ENCODE measurements at places on chromosomes 3 and 15.

DNA sequence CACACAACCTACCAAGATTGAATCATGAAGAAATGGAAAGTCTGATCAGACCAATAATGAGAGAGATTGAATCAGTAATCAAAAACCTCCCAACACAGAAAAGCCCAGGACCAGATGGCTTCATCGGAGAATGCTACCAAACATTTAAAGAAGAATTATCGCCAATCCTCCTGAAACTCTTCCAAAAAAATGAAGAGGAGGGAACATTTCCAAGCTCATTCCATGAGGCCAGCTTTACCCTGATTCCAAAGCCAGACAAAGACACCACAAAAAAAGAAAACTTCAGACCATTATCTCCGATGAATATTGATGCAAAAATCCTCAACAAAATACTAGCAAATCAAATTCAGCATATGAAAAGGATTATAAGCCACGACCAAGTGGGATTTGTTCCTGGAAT is 94.1 kb downstream of the SENP2 start:
- DNase-seq, result no peak

GRCh38 chr15:92930776-92931175 is 30.7 kb downstream of the CHD2 start:
- no peak for DNase-seq

- no peak for DNase-seq
These were observed 88.6 kb downstream of the RYK start for GRCh38 chr3:134161898-134162615.

DNA sequence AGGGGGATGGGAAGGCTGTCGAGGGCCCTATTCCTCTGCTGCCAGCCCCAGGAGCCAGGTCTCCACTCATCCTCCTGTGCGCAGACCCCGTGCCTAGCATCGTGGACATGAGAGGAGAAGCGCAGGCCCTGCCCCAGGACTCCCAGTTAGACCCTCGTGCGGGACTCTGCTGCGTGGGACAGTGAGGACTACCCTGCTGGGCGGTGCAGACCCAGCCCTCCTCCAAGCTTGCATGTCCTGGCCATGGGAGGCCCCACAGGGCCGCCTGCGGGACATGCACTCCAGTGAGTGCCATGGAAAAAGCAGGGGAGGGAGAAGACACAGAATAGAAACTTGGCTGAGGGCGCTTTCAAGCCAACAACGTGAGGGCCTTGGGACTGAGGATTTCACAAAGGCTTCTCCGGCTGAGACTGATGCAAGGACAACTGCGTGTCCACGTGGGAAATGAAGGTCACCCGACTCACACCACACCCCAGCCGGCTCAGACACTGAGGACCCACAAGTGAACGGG is 62.6 kb upstream of the IQSEC1 start:
- DNase-seq, result no peak

DNA sequence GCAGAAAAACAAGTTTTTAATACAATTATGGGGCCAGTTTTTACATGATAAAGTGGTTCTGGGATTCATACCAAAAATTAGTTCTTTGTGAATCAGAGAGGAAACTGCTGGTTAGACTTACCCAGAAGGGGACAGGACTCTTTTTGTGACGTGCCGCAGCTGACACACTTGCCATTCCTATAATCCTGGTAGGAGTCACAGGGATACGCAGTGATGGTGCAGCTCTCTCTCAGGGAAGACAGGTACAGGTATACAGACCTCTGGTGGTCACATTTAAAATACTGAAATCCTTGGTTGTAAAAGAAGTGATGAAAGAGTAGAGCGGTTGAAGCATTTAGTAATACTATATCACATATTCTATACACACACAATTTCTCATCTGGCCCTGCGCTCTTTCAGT is 20.2 kb upstream of the TMEM41A start:
- no peak for DNase-seq

GRCh38 chr3:128854475-128854874 is 24.9 kb upstream of the ACAD9 start:
- DNase-seq, result no peak

DNA sequence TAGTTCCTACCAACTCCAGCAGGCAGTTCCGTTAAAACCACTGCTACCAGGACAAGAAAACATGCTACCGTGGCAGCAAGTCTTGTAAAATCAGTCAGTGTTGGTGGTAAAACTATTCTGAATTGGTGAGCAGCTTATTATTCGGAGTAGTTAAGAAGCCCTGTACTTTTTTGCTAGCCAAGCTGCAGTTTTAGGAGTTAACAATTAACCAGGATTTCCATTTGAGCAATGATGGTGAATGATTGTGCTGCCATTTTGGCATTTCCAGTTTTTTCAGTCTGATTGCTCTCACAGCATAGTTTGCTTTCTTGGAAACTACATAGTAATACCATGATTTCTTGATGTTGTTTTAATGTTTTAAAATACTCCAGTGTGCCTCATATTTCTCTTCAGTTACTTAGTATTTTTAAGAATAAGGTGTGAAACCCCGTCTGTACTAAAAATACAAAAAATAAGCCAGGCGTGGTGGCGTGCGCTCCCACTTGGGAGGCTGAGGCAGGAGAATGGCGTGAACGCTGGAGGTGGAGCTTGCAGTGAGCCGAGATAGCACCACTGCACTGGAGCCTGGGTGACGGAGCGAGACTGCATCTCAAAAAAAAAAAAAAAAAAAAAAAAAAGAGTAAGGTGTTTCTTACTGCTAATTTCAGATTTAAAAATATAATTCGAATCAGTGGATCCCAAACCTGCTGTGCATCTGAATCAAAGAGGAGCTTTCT is 43.8 kb upstream of the SCAANT1 start:
- no peak for DNase-seq

DNA sequence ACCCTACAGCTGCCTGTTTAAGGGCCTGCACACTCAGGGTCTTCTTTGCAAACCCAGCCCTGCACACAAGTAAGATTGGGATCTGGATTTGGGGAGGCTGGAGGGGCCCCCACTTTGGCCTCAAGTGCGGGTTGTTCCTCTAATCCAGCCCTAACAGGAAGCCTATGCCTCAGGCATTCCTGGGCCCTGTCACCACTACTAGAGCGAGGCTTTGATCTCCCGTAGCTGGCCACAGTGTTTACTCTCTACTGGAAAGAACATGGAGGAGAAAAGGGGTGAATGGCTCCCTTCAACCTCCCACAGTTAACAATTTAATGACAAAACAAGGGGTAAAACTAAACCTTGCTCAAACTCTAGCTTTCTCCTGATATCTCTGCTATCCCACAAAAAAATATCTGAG is 48.4 kb downstream of the DZIP1L start:
- no peak for DNase-seq

DNA sequence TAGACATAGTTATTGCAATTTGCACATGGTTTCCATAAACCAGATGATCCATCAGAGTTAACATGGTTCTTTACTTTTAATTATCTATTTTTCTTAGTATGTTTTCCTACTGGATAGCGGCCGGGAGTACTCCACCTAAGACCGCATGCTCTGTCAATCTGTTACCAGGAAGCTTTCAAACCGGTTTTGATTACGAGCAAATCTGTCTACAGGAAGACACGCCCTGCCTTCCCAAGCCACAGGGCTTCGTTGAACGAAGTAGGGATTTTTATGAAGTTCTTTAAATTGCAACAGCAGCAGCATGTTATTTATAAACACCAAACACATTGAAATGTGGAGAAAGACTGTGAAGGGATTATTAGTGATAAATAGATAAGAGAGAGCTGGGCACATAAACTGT is 283.3 kb upstream of the ROBO2 start:
- no peak for DNase-seq

- peak; percentile 38 for DNase-seq
These were observed 26.4 kb upstream of the MYZAP start for GRCh38 chr15:57565311-57565710.

DNA sequence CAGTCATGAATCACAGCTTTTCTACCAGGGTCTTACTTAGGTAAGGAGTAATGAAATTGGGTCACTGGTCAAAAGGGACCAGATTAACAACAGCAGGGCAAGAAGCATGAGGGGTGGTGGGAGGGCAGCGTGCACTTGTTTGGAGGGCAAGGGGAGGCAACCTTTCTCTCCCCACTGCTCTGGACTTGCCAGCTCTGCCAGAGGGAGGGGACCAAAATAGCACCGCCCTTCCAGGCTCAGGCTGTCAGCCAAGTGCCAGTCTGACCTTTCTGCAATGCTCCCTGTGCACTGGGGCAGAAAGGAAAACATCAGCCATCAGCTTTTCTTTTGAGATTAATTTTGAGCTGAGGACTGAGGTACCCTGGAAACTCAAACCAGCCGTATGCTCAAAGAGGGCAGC is 4.5 kb upstream of the ULK3 start:
- no peak for DNase-seq

- DNase-seq, result no peak
These were observed 65.8 kb downstream of the EXOG start for GRCh38 chr3:38561746-38562466.

GRCh38 chr3:138063416-138063815 is 52.0 kb downstream of the DZIP1L start:
- DNase-seq, result no peak

DNA sequence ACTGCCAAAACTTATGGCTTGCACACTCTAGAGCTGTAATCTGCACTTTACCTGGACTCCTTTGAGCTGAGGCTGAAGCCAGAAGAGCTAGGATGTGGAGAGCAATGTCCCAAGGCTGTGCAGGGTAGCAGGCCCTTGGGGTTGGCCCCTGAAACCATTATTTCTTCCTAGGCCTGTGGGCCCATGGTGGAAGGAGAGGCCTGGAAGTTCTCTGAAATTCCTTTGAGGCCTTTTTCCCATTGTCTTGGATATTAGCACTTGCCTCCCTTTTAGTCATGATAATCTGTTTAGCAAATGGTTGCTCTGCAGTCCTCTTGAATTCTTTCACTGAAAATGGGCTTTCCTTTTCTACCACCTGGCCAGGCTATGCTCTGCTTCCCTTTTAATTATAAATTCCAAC is 102.0 kb upstream of the SGO1 start:
- no peak for DNase-seq

DNA sequence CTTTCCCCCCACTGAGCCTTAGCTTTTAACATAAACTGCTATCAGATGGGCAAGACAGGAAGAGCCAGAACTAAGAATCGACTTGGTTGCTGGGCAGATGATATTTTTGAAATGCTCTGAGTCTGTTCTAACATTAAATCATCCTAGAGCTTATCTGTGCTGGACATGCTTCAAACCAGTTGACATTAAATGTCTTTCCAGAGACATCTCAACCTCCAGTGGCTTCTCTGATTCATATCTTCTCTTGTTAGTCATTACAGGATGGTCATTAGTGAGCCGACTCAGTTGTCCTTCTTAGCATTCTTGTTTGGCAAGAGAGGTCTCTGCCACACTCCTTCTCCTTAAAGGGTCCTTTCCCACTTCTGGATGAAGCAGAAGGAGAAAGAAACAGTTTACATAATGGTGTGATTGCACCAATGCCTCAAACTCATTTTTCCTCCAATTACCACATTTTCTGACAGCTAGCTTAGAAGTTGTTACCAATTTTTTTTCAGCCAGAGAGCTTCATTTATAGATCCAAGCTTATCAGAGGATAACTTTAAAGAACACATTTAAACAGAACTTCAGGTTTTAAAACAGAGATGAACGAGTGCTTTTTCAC is 21.7 kb upstream of the SYN2 start:
- DNase-seq, result no peak

- DNase-seq, result peak; percentile 55
These were observed 42.8 kb downstream of the SSR3 start for GRCh38 chr3:156511987-156512677.

DNA sequence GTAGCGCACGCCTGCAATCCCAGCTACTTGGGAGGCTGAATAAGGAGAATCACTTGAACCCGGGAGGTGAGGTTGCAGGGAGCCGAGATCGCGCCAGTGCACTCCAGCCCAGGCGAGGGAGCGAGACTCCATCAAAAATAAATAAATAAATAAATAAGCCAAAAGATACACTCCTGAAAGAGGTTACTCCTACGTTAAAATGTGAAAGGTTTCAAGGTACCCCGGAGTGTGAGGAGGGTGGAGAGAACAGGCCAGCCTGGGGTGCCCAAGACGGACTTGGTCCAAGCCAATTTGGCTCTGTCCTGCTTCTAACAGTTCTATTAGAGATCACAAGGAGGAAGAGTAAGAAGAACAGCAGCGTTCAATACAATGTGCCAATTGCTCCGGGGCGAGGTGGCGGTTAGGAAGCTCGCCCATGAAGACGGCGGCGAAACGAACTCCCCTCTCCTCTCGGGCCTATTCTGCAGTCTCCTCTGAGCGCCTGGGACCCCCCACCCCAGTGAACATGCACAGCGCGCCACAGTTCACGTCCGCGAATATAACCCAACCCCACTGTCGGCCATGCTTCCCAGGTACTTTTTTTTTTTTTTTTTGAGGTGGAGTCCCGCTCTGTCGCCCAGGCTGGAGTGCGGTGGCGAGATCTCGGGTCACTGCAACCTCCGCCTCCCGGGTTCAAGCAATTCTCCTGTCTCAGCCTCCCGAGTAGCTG is 942 bp downstream of the ELP6 start:
- DNase-seq, result peak; percentile 47

DNA sequence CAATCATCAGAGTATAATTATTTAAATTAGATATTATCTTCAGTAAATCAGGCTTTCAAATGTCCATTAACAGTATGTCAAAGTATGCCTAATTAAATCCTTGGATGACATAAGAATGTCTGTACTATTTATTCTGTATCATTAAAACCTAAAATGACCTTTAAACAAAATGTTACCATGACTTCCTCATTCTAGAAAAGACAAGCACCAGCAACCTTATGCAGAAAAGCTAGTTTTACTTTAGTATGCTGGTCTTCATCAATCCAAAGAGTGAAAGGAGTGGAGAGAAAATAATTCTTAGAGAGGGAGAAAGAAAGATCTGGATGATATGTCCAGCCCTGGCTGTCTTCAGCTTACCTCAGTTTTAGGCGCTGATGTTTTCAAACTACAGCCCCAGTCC is 140.1 kb upstream of the UBE2E2 start:
- no peak for DNase-seq

DNA sequence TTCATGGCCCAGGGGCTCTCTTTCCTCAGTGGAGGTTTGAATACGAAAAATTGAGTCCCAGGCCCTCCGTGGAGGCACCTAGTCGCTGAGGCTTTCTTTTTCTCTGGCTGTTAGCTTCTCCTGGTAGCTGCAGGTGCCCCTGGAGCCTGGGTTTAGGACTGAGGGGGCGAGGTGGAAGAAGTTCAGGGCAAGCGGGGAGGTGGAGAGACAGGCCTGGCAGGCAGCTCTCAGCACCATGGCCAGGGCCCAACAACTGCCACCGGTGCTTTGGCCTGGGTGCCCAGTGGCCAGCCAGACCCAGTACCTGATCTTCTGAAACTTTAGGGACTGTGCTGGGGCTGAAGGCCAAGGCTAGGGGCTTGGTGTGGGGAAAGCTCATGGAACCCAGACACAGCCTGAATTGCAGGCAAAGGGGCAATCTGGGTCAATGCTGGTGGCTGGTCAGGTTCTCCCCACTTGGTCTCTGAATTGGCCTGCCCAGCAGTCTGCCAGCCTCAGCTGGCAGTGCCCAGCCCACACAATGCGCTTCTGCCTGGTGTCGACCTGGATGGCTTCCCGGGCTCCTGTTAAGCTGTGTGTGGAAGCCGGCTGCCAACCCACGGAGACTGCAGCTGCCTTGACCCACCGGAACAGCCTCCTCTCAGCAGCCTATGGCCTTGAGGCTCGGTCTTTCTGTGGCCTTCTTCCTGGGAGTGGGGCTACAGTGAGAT is 30.3 kb upstream of the POLG start:
- DNase-seq, result no peak

GRCh38 chr15:74203914-74204431 is 1.4 kb upstream of the STRA6 start:
- DNase-seq, result no peak

GRCh38 chr15:70210076-70210475 is 112.4 kb upstream of the TLE3 start:
- DNase-seq, result no peak

GRCh38 chr3:49466085-49466484 is 4.0 kb upstream of the DAG1 start:
- no peak for DNase-seq

- no peak for DNase-seq
These were observed 22.1 kb upstream of the TMEM115 start for GRCh38 chr3:50381383-50381782.

Data from CD4-positive, CD25-positive, alpha-beta regulatory T cell (primary cell).